H9 (cell line): ENCODE measurements at places on chromosomes 7 and 10.
A peak's percentile ranks its signal among the peaks of the same experiment; 100 is the strongest.

DNA sequence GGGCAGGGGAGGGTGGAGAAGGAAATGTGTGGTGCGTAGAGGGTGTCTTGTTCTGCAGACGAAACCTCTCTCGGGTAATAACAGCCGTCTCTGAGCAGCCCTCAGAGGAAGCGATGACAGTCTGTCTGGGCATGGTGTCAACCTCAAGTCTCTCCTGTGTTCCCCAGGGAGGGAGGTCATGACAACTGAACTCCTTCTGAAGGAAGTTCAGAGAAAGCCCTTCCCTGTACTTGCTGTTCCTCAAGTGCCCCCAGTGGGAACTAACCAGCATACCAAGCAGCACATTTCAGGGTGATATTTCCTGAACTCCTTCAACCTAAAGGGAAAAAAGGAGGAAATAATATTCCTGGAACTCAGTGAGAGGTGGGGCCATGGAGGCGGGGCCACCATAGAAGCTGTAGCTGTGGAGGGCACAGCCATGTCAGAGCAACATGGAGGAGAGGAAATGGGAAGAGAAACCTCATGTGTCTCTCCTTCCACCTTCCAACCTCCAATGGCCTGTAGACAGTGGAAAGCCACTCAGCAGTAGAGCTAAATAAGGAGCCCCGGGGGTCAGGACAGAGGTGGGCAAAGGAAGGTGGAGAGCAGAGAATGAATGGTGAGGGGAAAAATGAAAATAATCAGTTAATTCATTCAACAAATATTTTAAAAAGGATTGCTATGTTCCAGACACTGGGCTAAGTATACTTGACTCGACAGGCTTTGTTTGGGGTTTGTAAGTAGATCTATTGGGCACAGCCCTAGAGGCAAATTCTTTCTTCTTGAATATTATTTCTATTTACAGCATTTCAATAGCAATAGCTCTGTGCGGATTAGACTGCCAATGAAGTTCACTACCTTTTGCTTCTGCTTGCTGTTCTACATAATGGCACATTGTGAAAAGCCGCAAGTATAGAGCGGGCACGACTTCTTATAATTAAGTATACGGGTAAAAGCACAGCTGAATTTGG, 61.0 kb upstream of the AOAH start:
- no peak for DNase-seq

DNA sequence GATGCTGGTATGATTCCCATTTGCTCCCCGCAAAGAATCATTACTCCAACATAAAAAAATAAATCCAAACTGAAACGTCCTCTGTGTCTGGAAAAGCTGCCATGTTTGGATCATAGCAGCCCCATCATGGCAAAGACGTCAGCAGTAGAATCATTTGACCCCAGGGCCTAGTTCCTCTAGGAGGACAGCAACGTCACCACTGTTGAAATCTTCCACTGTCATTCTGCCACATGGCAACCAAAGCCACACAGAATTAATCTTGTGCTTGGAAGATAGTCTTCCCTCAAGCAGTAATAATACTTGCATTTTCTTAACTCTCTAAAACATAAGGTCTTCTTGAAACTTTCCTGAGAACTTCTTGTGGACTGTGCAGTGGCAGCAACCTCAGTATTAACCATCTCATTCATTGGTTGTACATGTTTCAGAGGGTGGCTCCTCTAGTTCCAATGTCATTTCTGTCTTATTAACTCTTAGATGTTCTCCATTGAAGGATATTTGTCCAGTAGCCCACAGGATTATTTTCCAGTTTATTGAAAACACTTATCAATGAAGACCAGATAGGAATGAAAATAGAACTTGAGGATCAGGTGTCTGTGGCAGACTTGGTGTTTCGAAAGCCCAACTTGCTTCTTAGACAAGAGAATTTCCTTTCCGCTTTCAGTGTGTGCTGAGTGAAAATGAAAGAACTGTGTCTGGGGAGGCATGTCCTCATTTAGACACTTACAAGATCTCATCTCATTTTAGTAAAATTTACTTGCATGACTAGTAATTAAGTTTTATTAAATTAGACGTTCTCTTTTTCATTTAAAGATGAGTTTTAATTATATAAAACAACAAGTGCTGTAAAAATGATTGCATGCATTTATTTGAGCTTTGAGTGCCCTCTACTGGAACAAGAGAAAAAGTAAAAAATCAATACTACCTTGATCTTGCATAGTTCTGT, 28.9 kb upstream of the INHBA start:
- no peak for DNase-seq

DNA sequence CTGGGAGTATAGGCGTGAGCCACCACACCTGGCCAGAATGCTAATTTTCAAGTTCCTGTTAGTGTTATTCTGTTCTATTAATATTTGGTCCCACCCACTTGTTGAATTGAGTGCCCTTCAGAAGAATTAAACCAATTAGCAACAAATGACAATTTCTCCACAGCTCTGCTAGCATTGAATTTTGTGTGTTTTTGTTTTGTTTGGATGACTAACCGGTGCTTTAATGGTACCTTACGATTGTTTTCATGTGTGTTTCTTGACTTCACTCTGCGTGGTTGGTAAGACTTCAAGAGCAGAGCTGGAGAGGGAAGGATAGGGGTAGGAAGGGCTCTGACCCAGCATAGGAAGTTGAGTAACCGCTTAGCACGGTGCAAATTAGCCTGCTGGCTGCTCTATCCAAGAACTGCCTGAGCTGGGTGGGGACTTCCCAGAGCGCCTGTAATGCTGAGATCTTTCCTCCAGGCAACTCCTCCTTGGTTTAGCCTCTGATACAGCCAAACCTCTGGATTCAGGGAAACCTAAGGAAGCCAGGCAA, 4.6 kb downstream of the ARPC1B start:
- DNase-seq = no peak

DNA sequence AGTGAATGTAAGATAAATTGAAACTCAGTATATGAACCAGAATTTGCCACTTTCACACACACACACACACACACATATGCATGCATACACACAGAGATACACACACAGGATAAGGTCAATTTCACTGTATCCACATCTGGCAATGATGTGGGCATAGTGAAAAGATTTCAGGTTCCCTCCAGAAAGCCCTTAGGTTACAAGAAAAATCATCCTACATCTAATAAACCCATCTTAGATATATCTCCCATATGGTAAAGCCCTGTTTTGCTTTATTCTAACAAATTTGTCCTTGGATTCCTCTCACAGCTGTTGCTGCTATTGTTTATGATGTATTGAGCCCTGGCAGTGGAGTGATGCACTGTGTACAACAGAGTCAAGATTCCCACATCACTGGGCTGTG, 27.9 kb upstream of the DLX6 start:
- DNase-seq = no peak

DNA sequence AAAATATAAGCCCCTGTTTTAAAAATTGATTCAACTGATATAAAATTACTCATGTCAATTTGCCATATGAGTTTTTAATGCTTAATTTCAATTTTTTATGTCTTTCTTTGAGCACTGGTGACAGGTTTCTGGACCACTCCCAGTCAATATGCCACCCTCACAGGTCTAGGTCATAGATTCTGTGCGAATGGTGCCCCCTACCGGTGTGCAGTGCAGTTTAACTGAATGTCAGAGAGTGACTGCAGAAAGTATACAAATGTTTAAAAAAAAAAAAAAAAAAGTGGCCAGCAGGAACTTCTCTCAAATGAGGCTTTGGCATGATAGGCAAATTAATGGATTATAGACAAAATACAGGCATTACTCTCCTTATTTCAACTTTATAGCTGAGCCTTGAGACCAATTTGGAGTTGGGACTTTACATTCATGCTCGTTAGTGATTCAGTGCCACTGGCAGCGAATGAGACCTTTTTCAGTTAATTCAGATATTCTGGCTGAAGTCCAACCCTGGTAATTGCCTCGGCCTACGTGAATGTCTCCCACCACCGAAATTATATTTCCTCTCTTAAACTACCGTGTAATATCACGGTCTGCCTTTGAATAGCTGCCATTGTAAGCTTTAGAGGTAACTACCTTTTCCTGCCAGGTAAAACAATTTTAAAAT, 427.6 kb downstream of the PHTF2 start:
- peak; percentile 68 for DNase-seq
